ENCODE measurements at places on chromosomes 1 and 21. TPM values are rescaled to one million over a fixed set of nuclear protein-coding genes. Genes with fewer than 3 reads are reported as not detected.

DNA sequence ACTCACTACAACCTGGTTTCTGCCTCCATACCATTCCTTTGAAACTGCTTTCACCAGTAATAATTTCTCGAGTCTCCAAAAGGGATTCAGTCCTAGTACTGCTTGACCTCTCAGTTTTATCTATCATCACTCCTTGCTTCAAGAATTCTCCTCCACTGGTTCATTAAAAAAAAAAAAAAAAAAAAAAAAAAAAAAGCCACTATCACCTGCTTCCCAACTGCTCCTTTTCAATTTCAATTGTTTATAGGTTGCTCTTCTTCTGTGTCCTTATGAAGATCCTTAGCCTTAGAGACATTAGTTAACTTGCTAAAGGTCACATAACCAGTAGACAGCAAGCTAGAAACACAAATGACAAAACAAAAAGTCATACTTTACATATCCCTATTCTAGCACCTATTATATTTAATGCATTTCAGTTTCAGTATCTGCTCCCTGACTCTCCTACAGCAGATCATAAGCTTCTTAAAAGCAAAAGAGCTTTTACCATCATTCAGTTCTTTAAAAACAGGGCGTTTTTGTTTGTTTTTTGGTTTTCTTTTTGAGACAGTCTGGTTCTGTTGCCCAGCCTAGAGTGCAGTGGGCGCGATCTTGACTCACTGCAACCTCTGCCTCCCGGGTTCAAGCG is 7.1 kb downstream of the NRDC start:
- no peak for DNase-seq

GRCh38 chr1:29984862-29985605 is 738.4 kb downstream of the MATN1 start:
- no peak for DNase-seq

GRCh38 chr21:16832791-16833190 is 680.1 kb upstream of the CXADR start:
- no peak for DNase-seq

DNA sequence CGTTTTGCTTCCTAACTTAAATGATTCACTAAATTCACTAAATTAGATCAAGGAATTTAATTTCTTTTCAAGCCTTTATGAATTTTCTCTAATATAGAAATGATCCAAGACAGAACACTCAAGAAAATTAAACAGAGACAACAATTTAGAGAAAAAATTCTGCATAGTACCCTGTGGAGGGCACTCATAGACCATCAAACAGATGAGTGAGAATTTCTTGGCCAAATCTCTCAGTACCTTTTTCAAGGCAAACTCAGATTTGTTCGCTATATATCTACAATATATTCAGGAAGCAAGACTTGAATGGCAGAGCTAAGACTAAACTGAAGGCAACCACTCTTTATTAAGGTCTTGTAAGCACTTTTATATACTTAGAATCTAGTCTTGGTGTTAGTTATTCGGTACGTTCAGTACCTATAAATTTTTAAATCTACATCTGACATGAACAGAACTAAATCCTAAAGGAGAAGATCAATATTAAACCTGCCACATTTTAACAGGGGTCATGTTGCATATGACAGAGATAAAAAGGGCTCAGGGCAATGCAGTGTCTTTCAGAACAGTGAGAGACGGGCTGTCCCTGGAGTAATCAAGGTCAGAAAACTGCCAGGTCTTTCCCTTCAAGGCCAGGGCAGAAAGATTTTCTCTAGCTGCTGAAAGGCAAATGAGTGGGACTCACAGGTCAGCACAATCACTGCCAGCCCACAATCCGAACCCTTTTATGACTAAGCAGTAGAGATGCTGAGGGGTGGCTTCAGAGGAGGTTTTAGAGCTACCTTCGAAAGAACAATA is 118.8 kb upstream of the TMPRSS15 start:
- DNase-seq = no peak

DNA sequence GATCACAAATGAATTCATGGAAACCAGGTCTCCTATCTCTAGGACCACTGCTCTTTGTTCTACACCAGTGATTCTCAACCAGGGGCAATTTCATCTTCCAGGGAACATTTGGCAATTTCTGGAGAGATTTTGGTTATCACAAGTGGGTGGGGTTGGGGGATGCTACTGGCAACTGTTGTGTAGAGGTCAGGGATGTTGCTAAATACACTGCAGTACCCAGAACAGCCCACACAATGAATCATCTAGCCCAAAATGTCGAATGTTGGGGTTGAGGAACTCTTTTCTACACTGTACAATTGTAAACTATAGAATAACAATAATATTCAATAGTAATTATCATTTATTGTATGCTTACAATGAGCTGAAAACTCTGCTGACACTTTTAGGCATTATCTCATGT is 55.7 kb upstream of the UBE2U start:
- DNase-seq = no peak

DNA sequence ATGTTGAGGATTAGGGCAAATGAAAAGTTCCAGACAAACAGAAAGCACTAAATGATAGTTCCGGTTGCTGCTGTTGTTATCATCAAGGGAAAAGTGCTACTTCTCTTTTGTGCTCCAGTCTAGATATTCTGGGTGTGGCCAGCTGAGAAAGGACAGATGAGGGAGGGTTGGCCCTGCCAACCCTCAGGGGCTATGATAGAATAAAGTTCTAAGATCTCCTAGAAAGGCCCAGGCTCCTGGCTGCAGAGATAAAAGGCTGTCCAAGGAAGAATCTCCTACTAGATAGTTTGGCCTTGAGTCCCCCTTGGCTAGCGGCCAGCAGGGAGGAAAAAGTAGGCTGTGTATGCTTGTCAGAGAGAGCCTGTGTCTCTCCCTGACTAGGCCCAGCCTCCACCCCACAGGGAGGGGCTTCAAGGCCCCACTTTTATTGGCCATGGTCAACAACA is 31.5 kb downstream of the RIMS3 start:
- no peak for DNase-seq

DNA sequence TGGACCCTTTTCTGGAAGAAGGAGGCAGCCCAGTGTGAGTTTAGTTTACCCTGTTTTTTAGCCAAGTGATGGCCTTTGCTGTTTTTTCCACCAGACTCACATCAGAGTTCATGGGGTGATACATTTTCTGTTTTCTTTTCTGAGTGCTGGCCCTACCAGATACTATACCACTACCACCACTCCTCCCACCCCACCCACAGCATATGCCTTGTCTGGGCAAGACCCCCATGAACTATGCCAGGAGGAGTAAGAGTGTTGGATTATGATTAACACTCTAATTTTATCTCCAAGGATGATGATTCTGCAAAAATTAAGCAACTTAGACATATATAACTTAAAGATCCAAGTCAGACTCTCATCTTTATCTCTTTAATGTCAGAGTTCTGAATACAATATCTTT is 26.1 kb downstream of the FABP3 start:
- DNase-seq = no peak

- DNase-seq = no peak
These were observed 249.1 kb upstream of the PROX1 start for GRCh38 chr1:213738658-213739057.

Gene TRIM45
- 3.0 TPM for total RNA-seq

Gene ELAPOR1
- total RNA-seq = not detected

Gene WNT4
- not detected for total RNA-seq

Gene IL20
- not detected for total RNA-seq

Gene RAB42
- total RNA-seq = 14.1 TPM

Gene PLA2G4A
- 14.7 TPM for total RNA-seq

Gene CLEC20A
- total RNA-seq = not detected

Gene TNNT2
- total RNA-seq = not detected

Gene AZIN2
- total RNA-seq = 3.6 TPM

Gene GRHL3
- not detected for total RNA-seq

Gene AMY2B
- total RNA-seq = not detected

Gene ATP1A2
- not detected for total RNA-seq
